ENCODE measurements at places on chromosomes 6 and 20. TPM values are rescaled to one million over a fixed set of nuclear protein-coding genes. Genes with fewer than 3 reads are reported as not detected.

GRCh38 chr6:44166591-44167184 lies 8.1 kb downstream of the CAPN11 start:
- H3K4me1 ChIP-seq = no peaks in the 10 kb centered on the region
- H3K4me3 ChIP-seq = no peak overlapping the region
- no peaks in the 10 kb centered on the region for H3K27me3 ChIP-seq
- DNase-seq = no peak
- no peak overlapping the region for H3K27ac ChIP-seq
- H3K36me3 ChIP-seq = no peaks in the 10 kb centered on the region

GRCh38 chr6:102356170-102356569 lies 962.7 kb downstream of the GRIK2 start:
- no peaks in the 10 kb centered on the region for H3K36me3 ChIP-seq
- H3K4me3 ChIP-seq = no peak overlapping the region
- peak; percentile 16 for DNase-seq
- H3K27me3 ChIP-seq = no peaks in the 10 kb centered on the region
- no peak overlapping the region for H3K27ac ChIP-seq

MACROD2 gene
- 2.0 TPM for total RNA-seq

DNA sequence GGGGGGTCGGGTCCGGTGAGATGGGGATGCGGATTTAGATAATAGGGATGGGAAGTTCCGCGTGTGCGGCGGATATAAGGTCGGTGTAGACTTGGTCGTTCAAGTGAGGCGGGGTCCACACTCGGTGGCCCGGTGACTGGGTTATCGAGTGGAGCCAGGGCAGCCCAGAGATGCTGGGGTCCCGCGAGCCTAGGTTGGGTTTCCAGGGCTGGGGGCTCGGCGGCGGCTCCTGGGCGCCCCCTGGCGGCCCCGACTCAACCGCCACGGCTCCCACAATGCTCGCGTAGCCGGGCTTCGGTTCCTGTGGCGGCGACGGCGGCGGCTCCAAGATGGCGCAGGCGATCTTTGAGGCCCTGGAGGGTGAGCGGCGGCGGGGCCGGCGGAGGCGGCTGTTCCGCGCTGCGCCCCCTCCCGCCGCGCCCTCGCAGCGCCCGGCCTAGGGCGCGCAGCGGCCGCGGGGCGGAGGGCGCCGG lies at the start of gene ZNF341:
Gene ZNF341 (plus strand): TSS at position 304 of the 473 bp plus-strand sequence. CDS start 26 bp downstream, at position 330.
- H3K27me3 ChIP-seq = no peaks in the 10 kb centered on the region
- H3K36me3 ChIP-seq = no peaks in the 10 kb centered on the region

DNA sequence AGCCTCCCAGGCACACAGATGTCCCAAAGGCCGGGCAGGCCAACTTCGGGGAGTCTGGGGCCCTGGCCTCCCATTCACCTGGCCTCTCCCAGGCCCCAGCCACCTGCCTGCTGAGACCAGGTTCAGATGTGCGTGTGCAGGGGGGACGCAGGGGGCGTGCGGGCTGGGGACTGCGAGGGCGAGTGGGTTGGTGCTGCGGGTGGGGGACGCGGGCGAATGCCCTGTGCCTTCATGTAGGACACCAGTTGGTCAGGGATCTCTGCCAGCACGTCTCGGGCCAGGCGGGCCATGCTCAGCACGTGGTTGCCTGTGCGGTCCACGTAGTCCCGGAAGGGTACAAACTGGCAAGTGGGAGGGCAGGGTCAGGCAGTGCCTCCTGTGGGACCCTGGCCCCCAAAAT lies 44.5 kb downstream of the RAB44 start:
- H3K4me3 ChIP-seq = no peak overlapping the region
- no peak for DNase-seq
- no peaks in the 10 kb centered on the region for H3K36me3 ChIP-seq
- no peak overlapping the region for H3K27ac ChIP-seq

DNA sequence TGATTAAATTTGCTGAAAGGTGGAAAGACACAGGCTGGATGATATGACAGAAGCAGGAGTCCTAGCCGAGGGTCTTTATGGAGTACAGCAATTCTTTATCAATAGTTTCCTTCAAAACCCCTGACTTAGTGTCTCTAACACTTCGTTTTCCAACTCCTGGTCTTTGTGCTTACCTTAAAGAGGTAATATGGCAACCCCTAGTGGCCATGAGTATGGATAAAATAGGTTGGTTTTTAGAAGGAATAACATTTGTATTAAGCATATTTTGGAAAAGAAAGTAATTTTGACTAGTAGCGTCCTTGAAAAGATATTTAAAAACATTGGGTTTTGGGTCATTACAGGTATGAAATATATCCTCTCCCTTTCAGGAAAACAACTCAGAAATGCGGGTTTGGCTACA lies 51.9 kb downstream of the VGLL2 start:
- H3K27ac ChIP-seq = no peak overlapping the region
- H3K4me1 ChIP-seq = no peaks in the 10 kb centered on the region
- no peak overlapping the region for H3K4me3 ChIP-seq
- no peaks in the 10 kb centered on the region for H3K36me3 ChIP-seq

DNA sequence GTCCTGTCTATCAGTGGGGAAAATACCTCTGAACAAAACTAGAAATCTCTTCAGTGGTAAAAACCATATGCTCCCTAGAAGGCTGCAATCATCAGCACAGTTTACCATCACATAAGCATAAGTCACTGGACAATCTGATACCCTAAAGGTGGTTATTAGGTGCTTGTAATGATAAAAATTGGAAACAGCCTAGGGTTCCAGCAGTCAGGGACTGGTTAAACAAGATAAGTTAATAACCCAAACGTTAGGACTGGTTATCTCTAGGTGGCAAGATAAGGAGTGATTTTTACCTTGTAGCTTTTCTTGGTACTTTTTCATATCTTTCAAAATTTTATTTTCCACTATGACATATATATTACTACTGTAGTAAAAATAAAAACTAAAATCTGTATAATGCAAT lies 11.0 kb downstream of the ECI2 start:
- H3K4me1 ChIP-seq = no peaks in the 10 kb centered on the region
- no peak overlapping the region for H3K4me3 ChIP-seq
- no peak for DNase-seq
- H3K36me3 ChIP-seq = peaks cover 9% of the 10 kb centered on the region
- H3K27ac ChIP-seq = no peak overlapping the region
- no peaks in the 10 kb centered on the region for H3K27me3 ChIP-seq

DNA sequence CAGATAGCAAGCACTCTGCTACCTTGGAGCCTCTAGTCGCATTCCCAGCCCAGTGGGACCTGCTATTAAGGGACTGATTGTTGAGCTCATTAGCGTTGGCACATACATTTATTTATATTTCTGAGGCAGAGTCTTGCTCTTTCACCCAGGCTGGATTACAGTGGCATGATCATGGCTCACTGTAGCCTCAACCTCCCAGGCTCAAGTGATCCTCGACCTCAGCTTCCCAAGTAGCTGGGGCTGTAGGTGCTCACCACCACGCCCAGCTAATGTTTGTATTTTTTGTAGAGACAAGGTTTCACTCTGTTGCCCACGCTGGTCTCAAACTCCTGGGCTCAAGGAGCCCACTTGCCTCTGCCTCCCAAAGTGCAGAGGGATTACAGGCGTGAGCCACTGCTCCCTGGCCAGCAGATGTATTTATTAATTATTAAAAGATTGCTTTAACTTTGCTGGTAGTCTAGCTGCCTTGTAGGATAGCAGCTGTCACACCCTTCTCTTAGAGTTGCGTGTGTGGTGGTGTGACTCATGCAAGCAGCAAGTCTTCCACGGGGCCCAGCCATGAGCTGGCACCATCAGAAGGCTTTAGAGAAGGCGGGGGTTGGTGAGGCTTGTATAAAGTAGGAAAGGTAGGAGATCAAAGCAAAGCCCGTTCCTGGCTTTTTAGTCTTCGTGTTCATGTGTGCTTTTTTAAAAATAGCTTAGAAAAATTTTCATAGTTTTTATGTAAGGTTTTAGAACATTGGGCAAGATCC lies 16.5 kb downstream of the ACTR5 start:
- no peaks in the 10 kb centered on the region for H3K27me3 ChIP-seq
- H3K36me3 ChIP-seq = peaks cover 100% of the 10 kb centered on the region
- DNase-seq = no peak
- H3K4me1 ChIP-seq = no peaks in the 10 kb centered on the region

GRCh38 chr6:79269877-79270276 lies 35.4 kb upstream of the HMGN3 start:
- no peak for DNase-seq
- H3K36me3 ChIP-seq = no peaks in the 10 kb centered on the region
- no peak overlapping the region for H3K4me3 ChIP-seq
- H3K27me3 ChIP-seq = no peaks in the 10 kb centered on the region
- no peaks in the 10 kb centered on the region for H3K4me1 ChIP-seq
- H3K27ac ChIP-seq = no peak overlapping the region

Measured in spleen (tissue), 13 donors.